ENCODE measurements at places on chromosomes 11 and 22.

GRCh38 chr22:40401981-40402406 is 31.6 kb downstream of the SGSM3 start:
- DNase-seq = no peak

- no peak for DNase-seq
Measured at GRCh38 chr11:68959465-68960293, 21.1 kb downstream of the MRGPRD start.

- DNase-seq = no peak
Measured at GRCh38 chr11:13644997-13645687, 23.3 kb upstream of the FAR1 start.

DNA sequence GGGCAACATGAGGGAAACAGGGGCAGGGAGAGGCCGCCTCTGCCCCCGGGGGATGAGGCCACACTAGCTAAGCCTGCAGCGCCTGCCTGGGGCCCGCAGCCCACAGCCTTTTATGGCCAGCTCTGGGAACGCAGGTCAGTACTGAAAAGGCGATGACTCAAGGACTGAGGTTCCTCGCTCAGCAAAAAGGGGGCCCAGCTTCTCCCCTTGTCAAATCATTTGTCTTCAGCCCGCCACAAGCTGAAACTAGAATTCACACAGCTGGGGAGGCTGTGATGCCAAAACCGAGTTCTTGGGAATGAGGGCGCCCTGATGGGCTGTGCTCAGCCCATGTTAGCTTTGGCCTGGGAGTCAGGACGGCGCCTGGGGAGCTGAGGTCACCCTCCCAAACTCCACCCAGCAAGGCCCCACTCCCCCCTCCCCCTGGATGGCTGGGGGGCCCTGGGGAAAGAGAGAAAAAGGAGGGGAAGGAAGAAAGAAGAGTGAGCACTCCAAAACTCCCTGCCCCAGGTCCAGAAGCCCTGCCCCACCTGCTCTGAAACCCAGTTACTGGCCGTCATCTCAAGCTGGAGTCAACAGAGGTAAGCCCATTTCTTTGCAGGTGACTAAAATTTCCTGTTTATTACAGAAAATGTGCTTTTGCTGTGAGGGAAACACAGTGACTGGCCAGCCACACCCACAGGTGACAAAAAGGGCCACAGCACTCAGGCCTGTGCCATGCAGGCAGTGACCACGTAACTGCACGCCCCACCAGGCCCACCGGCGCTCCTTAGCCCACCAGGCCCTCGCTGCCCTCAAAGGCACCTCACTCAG is 13.7 kb downstream of the EHD1 start:
- no peak for DNase-seq

GRCh38 chr11:65315204-65315865 is 669 bp downstream of the CDC42EP2 start:
- peak; percentile 62 for DNase-seq

GRCh38 chr11:69240332-69241074 is 53.5 kb upstream of the MYEOV start:
- no peak for DNase-seq

GRCh38 chr11:104060820-104061219 is 24.4 kb downstream of the DDI1 start:
- DNase-seq = no peak
